RPMI8226 (cell line): ENCODE measurements at places on chromosomes 7 and 10.

DNA sequence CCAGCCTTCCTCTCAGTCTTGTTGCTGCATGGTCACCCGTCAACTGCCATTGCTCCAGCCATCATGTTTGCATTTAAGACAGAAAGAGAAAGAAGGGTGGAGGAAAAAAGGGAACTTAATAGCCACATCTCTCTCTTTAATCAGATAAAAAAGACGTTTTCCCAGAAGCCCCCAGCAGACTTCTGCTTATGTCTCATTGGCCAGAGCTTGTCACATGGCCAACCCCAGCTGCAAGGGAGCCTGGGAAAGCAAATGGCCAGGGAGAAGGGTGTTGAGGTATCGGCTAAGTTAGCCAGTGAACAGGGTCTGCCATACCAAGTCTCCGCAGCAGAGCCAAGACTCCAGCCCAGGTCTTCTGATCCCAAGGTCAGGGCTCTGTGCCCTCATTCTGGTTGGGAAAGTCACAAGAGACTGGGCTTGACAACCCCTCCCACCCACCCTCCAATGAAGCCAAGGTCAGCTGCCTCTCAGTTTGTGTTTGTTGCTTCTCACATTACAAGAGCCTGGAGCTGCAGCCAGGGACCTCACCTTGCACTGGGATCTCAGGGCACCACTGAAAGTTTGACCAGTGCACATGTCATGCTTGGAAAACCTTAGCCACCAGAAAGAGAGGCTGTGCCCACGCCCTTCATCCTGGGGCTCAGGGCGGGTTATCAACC, 80.3 kb upstream of the LYZL2 start:
- no peak for DNase-seq

DNA sequence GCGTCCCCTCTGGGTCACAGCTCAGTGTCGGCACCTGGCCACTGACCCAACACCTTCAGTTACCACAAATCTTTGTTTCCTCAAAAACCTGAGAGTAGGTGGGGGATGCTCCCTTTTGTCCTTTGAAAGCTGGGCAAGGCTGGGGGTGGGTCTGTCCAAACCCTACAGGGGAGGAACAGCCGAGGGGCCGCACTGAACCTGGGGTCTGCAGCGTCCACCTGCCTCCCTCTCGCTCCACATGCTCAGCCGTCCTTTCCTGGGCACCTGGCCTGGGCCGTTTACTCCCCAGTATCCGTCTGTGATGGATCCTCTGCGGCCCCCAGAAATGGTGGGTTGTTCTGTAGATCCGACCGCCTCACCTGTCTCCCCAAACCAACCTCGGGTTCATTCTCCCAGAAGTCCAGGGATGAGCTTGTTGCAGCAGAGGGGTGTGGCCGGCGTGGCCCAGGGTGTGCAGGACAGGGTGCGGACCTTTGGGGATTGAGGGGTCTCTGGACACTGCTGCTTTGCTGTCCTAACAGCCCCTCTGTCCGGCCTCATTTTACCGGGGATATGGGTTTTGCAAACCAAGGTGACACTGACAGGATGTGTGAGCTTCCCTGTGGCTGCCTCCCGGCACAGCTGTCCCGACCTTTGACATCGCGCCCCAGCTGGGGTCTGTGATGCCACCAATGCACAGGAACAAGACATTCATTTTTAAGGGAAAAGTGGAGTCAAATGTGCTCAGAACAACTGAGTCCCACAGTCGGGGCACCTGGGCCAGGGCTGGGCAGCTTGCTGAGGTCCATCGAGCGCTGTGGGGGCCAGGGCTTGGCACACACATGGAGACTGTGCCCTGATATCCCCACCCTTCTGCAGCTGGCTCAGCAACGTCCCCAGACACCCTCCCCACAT, 115.9 kb downstream of the VIPR2 start:
- no peak for DNase-seq

DNA sequence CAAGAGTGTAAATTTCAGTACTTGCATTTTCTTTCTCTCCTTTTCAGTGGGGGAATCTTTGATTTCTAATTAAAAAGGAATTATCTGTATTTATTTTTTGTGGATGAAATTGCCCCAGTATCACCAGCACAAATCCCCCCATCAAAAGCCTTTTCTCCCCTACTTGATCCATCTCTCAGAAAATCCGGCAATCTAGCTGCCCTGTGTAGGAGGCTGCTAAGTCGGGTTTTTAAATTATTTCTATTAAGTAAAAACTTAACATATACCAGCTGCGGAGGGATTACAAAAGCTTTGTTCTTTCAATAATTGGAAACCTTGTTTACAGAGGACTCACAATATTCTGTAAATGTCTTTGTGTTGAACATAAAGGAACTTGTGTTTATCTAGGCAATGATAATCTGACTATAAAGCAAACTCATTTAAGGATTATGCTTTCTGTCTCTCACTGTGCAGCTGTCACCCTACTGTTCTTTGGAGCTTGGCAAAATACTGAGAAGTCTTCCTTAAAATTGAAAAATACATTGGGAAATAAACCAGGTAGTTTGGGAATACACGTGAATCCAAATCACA, 177.4 kb upstream of the PRR15 start:
- DNase-seq = no peak

DNA sequence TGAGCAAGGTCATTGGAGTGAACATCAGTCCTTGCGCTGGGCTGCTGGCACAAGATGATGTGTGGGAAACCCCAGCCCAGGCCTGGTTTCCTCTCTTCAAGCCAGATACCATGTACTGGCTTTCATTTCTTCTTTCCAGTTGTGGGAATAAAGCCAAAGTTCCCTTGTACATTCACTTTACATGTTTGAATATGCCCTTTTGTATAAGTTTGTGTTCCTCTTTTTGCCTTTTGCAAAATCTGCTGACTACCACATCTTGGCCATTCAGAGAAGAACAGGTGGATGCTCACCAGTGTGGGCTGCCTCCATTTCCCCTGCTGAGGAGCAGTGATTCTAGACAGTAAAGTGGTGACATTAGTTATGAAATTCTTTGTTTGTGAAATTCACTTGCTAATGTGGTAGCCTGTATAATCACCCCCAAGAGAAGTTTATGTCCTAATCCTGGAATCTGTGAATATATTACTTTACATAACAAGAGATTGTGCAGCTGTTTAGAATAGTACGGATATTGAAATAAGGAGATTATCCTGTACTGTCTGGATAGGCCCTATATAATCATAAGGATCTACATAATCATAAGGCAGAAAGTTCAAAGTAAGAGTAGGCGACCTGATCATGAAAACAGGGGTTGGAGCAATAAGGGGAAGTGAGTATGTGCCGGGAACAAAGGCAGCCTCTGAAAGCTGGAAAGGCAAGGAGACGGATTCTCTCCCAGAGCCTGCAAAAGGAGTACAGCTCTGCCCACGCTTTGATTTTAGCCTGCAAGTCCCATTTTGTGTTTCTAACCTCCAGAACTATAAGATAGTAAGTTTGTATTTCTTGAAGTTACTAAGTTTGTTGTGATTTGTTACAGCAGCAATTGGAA, 18.8 kb upstream of the AOAH start:
- DNase-seq = peak; percentile 88

GRCh38 chr10:100025576-100025975, 15.8 kb upstream of the DNMBP start:
- no peak for DNase-seq

DNA sequence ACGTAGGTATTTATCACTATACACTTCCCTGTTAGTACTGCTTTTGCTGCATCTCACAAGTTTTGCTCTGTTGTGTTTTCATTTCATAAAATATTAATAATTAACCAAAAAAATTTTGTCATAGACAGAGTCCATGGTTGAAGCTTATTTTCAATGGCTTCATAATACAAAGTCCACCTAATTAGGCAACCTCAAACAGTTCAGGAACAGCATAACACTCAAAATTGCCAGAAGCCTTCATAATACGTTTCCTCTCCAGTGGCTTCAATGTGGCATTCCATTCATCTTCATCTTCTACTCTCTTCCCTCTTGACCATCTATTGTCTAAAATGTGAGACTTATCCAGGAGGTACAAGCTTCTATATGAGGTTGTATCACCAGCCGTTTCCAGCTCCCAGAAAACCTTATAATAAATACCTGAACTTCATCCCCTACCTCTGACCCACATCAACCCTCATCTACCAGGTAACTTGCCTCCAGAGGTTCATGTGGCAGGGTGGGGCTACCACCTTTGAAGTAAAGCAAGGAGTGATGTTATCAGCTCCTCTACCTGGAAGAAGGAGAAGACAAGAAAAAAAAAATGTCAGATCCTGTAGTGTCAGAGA, 337.3 kb downstream of the MALRD1 start:
- no peak for DNase-seq

GRCh38 chr7:82209179-82209747, 234.3 kb downstream of the CACNA2D1 start:
- DNase-seq = no peak

DNA sequence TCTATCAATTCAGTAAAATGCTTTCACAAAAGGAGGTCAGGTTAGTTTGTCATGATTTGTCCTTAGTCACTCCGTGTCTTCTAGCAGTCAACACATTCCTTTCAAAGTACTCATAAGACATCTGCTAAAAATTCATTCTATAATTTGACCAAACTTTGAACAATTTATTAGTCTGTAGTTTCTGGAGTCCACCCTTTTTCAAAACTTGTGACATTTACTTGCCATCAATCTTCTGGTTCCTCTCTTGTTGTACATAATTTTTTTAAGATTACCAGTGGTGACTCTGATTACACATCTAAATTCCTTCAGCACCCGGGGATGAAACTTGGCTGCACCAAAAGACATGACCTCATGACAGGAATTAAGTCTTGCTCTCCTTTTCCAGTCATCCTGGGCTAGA, 130.1 kb downstream of the NEBL start:
- DNase-seq = no peak

DNA sequence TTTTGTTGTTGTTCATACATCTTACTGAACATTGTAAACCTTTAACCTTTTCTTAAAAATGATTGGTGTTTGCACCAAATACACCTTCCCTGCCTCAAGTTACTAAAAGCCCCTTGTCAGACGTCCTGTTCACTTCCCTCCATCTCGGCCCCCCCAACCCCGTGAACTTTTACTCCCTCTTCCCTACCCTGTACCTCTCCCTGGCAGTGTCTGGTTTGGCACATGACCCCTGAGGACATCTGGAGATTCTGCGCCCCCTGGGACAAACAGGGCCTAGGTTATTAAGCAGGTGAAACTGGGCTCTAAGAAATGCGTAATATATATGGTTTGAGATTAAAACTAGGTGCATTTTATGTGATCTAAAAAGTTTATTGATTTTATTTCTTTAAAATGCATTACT, 1.4 kb downstream of the PPP2R2D start:
- DNase-seq = no peak

DNA sequence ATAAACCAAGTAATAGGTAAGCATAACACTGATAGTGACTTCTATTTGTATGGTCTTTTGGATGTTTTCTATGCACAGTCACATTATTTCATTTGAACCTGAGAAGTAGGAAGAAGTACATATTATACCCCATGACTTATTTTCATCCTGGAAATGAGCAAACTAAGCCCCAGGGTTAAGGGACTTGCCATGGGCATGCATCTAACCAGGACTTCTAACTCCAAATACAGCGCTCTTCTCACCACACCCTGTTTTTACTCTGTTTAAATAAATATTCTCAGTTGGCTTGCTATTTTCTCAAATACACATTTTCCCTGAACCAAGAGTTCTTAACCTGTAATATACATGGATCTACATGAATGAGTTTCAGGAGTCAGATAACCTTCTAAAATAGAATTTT, 16.3 kb downstream of the GNG11 start:
- DNase-seq = no peak

- no peak for DNase-seq
Observed at GRCh38 chr7:150668472-150668911, 17.0 kb upstream of the GIMAP2 start.

DNA sequence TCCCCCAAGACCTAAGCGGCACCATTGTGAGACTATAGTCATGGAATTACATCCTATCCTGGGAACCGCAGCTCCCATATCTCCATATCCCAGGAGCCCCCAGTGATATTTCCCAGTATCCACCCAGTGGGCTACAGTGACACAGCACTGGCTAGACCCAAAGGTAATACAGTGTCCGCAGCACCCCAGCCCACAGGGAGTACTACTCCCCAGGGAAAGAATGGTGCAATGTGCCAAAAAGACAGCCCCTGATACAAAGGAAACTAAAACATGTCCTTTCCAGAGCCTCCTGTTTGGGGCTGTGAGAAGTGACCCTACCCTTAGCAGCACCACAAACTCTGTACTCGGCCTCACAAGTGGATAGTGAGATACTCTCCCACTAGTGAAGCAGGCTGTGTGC, 4.5 kb upstream of the IFIT2 start:
- no peak for DNase-seq

- DNase-seq = no peak
Observed at GRCh38 chr7:1317646-1318045, 85.0 kb downstream of the UNCX start.

DNA sequence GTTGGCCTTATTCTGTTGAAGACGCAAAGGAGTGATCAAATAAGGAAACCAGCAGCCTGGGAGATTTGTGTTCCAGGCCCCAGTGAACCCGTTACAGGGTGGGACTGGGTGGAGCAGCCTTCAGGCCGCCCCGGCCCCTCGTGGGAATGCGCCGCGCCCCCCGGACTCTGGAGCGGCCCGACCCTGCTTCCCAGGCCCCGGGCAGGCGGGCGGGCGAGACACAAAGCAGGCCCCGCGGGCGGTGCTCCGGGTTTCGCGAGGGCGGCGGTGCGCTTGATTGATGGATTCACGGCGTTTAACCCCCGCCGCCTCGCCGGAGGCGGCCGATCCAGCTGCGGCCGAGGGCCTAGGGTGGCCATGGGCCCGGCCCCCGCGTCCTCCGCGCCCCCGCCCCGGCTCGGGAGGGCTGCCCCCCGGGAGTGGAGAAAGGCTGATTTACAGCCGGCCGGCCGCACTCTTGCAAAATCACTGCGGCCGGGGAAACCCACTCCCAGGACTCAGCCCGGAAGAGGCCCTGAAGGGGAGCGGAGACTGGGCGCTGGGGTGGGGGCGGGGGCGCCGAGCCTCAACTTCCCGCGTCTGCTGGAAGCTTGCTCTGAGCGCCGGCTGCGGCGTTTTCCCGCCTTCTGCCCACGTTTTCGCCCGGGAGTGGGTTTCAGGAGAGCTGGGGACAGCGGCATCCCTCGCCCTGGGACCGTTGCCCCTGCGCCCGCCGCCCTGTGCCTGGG, 299.6 kb upstream of the NFE2L3 start:
- DNase-seq = no peak

GRCh38 chr10:123156078-123156477, 1.9 kb downstream of the BUB3 start:
- no peak for DNase-seq

DNA sequence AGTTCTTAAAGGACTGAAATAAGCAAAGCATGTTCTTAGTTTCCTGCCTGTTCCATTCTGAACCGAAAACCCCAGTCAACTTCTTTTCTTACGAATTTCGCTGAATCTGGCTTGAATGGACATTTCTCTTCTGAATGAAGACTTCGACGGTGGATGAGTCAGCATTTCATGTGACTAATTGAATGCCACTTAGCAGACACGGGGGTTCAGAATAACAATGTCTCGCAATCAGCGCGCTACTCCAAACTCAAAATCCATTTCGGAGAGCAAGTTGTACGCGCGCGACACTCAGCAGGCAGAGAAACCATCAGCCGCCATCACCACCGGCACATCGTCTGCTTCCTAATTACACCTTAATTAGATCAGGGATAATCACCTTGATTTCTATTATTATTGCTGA, 239.0 kb upstream of the KLF6 start:
- no peak for DNase-seq

- DNase-seq = peak; percentile 9
Observed at GRCh38 chr7:54813398-54813797, 54.4 kb upstream of the SEC61G start.
